ENCODE measurements at places on chromosomes 12 and 14.
A peak's percentile ranks its signal among the peaks of the same experiment; 100 is the strongest.

DNA sequence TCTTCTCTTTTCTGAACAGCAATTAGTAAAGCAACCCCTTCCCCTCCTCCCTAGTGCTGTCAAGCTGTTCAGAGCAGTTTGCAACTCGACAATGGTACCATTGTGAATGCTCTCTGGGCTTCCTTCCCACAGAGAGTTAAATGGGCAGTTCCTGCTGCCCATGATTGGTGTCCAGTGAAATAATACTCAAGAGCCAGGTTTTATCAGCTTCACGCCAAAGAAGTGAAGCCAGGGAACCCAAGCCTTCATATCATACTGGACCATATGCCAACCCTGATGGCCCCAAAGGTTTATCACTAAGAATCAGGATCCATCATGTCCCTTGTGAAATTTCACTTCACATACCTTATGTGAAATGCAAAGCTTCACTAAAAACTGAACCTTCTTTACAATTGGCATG, 24.7 kb downstream of the INSM2 start:
- no peak for DNase-seq

DNA sequence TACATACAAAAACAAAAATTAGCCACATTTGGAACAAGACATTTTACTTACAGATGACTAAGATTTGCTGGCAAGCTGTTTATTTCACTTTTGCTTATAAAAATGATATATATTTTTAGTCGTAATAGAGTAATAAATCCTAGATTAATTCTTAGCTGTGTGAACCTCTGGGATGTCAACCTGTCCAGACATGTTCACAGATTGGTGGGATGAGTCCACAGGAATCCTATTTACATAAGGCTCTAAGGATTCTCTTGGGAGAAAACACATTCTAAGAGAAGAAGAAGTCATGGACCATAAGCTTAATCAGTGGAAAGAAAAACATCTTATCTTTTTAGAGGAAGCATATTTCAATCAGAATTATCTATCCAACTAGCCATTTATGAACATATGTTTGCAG, 797.4 kb downstream of the C12orf50 start:
- no peak for DNase-seq

- peak; percentile 71 for DNase-seq
Observed at GRCh38 chr12:4857472-4858291, 52.0 kb upstream of the KCNA1 start.

DNA sequence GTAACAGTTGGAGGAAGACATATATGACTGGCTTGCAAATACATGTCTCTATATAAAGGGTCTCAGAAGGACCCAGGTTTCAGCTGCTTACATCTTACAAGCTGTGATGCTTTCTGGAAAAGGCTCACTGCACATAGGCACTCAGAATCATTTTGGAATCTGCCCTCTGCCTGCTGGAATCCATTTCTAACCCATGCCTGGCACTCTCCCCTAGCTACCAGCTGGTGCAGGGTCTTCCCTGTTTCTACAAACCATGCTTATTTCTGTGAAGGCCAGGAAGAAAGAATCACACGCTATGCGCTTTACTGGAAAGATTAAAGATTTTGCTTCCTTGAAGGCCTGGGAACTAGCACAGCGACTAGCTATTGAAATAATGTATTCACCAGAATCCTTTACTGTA, 151.3 kb downstream of the DICER1 start:
- no peak for DNase-seq

DNA sequence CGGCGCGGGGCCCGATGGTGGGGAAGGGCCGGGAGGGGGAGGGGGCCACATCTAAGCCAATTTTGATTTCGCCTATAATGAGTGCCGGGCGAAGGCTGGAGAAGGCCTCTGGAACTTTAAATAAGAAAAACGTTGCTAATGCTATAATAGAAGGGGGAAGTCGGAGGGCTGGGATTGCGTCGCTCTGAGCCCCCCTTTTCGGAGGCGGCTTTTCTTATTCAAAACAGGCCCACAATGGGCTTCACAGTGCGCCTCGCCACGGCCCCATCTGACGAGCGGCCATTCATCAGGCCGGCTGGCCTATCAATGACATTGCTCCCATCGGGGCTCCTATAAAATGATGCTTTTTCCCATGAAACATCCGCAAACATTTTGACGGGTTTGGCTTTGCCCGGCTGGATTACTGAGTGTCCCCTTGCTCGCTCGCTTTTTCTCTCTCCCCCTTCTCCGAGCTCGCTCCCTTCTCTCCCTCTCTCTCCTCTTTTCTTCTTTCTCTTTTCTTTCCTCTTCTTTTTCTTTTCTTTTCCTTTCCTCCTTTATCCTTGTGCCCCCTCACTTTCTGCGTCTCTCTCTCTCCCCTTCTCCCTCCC, at the start of gene RFX4:
TSS of gene RFX4 (plus strand) at position 364 of the 590 bp plus-strand sequence. CDS start 317 bp downstream, outside the sequence.
- no peak for DNase-seq

GRCh38 chr12:132432721-132433577, 57.0 kb upstream of the FBRSL1 start:
- no peak for DNase-seq

DNA sequence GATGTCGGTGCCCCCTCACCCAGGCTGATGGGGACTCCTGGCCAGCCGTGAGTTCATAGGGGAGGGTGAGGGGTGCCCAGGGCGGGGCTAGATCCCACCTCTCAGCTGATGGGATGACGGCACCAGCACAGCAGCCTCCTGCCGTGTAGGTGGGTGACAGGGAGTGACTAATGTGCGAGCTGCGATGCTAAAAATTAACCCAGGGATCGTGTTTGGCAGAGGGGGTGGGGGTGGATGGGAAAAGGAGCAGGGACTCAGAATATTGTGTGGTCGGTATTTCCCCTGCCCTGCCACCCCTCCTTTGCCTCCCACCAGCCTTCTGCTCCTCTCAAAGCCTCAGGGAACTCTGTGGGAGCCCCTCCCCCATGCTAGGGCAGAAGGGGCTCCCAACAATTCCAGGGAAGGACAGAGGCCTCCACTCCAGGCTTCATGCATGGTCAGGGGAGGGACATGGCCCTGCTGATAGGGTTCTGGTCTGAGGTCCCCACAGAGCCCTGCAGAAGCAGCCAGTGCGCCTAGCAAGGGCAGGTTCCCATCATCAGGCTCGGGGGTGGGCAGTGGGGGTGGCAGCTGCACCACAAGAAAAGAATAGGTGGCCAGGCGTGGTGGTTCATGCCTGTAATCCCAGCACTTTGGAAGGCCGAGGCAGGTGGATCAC, 12.5 kb downstream of the TAMALIN start:
- no peak for DNase-seq

DNA sequence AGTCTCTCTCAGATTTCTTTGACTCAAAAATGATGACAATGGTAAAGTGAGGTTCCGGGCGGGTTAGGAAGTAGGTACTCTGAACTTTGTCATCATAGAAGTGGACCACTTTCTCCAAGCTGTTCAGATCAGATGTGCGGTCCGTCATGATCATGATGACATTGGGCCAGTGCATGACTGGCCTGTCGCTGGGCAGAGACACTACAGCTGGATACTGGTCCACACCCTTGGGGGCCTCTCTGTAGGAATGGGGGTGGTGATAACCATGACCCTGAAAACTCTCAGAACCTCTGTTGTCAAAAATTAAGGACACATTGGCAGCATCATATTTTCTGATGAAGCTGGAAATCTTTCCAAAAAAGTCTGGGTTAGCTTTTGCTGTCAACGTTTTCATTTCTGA, 28.2 kb downstream of the KICS2 start:
- DNase-seq, result no peak

- no peak for DNase-seq
Observed at GRCh38 chr12:19351346-19351745, 87.9 kb upstream of the AEBP2 start.

DNA sequence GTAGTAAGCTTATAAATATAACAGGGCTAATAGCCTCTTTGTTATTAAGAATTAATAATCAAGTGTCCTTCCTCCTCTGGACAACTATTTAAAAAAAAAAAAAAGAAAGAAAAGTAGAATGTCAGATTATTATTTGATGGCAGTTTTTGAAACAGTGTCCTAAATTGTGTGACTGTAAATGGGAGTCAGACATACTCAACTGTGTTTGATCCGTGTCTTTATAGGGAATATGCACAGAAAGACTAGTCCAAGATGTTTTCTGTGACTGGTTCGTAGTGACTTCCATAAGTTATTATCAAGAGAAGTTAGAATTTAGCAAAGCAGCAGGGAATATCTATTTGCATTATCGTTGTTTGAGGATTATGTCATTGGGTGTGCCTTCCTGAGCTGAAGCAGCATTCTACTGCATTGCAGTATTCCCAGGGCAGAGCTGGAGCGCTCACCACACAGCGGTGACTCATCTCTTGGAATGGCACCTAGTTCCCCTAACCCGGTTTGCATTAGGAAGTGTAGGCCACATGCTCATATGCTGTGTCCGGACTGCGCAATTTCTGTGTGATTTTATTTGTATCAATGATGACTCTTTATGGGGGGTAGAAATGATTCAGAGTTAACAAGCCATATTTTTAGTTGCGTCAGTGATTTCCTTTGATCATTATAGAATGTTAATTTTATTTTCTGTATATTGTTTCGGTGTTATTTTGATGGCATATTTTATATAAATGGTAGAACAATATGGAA, 7.9 kb downstream of the DYNC1H1 start:
- no peak for DNase-seq

DNA sequence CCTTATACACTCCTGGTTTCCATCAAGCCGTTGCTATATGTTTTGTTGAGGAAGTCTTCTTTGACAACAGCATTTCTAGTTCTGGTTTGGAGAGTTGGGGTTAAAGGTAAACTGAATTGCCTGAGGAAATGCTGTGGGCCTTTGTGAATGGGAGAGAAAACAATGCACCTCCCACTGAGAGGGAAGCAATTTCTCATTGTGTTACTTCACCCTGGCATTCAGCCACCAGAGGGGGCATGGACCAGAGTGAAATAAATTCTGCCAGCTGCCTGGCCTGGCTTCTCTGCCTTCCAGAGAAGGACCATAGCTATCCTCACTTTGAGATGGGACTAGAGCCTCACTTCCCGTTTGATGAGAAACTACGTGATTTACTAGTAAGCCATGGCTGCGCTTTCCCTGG, 475.3 kb downstream of the EGLN3 start:
- DNase-seq, result no peak

DNA sequence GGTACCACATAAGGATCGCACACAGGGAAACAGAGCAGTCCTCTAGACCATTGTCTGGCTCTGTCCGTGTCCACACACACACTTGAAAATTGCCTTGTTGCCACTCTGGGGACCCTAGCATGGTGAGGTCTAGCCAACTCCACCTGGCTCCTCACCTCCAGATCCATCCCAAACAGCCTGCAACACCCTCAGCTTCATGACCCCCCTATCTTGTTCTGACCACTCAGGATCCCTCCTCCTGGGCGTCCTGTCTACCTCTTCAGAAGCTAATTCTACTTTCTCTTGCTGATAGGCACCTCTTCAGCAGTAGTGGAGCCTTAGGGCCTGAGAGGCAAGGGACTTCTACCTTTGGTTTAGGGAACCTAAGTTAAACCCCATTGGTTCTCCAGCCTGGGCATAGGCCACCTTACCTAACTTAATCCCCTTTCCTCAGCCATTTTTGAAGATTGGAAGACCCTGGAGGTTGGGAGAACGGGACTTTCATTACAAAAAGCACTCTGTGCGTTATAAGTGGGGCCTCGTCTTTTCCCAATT, 697 bp upstream of the HOXC5 start:
- no peak for DNase-seq

DNA sequence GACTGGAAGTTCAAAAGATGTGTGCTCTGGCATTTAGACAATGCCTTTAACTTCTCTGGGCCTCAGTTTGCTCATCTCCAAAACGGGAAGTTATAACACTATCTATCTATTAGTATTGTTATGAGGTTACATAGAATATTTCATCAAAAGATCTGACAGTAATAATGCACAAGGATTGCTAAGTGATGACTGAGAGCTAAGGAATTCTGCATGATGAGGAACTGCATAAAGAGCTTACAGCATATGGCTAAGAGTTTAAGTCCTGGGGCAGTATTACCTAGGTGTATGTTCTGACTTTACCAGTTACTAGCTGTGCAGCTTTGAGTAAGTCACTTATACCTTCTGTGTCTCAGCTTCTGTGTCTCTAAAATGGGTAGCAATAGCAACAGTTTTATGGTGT, 160.1 kb upstream of the TMPO start:
- no peak for DNase-seq
